ENCODE measurements at places on chromosomes 11 and 22. TPM values are rescaled to one million over a fixed set of nuclear protein-coding genes. Genes with fewer than 3 reads are reported as not detected.

DNA sequence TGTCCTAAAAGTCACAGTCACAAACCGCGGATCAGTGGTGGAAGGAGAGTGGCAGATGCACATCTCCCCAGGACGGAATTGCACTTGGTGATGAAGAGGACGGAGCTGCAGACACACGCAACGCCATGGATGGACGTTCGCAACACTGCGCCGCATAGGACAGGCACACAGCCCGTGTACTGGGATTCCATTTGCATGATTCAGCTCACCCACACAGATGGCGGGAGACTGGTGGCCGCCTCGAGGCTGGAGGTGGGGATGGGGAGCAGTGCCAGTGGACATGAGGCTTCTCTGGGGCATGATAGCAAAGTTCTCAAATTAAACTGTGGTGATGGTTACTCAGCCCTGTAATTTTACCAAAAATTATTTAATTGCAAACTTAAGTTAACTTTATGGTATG lies 37.4 kb downstream of the DUSP8 start:
- no peak for DNase-seq

Gene AIFM3
- total RNA-seq: not detected

Gene STK33
- total RNA-seq: 0.65 TPM

DNA sequence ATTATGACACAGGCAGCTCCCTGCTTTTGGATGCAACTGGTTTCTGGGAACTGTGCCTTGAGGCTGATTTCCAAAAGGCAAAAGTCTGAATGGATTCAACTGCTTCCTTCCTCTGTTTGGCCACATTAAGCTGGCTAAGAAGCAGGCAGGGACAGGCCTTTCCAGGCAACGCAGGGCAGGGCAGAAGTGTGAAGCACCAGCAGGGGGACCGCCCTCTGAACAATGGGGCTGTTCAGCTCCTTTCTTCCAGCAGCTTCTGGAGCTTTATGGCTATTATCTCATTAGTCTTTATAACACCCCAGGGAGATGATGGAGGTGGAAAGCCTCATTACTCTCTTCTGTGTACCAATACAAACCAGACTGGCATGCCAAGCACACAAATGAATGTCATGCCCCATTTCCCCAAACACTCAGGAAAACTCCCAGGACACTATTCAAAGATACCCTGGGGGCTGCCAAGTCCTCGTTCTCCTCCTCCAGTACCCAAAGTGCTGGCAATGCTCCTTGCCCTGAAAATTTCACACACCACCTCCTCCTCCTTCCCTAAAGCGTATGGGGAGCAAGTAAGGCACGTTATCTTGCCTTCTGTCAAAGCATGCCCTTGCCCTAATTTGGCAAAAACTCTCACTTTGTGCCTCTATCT lies 21.3 kb downstream of the MORC2 start:
- peak; percentile 36 for DNase-seq

DNA sequence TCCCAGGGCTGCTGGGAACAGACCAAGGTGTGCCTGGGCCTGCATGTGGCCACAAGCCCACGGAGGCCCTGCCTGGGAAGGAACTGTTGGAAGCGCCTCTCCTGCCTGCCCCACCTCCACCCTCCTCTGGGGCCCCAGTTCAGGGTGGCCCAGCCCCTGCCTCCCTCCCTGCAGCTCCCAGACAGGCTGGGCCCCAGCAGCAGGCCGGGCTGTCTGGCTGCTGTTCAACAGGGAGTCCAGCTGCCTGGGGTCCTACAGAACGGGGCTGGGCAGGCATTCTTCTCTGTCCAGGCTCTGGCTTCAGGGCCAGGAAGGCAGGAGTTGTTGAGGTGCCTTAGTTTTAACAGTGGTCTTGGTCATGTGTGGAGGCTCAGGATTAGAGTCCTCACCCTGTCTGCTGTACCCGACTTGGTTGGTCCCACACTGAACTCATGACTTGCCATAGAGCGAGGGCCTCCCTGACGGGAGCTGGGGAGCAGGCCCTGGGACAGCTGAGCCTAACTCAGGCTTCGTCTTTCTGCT lies 11.8 kb downstream of the PRDM11 start:
- no peak for DNase-seq

GRCh38 chr11:119990309-119991021 lies 147.4 kb downstream of the TRIM29 start:
- DNase-seq: no peak

Gene EP300
- 20.9 TPM for total RNA-seq

DNA sequence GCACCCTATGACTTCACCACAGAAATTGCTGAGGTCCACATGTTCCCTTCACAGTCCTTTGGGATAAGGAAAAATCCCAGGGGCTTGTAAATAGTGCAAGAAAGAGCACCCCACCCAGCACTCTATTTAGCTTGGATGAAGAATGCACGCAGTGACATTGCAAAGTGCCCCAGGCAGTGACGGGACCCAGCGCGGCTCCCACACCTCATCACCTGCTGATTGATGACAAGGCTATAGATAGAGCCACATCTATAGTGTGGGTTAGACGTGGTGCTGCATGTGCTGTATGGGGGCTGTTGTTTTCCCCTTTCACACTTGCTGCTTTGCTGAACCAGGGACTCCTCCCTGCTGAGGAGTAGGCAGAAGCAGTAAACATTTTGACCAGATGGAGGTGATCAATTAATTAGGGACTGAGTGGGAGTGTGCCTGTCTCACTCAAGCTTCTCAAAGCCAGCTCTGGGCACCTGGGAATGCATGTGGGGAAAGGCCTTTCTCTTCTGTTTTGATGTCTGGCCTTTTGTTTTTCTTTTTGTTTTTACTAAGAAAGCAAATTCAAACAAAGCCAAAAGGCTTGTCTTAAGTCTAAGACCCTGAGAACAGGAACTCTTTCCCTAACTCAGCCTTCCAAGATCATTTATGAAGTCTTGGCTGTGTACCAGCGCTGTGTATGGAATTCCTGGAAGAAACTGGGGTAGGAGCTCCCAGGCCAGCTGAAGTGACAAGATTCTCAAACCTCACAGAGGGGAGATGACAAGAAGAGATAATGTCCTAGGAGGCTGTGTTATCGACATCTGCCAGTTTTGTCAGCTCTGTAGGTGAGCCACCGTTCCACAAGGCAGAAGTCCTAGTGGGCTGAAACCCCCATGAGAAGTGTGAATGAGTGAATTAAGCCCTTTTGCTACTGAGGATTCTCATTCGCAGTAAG lies 219.7 kb downstream of the BARX2 start:
- DNase-seq: no peak

DNA sequence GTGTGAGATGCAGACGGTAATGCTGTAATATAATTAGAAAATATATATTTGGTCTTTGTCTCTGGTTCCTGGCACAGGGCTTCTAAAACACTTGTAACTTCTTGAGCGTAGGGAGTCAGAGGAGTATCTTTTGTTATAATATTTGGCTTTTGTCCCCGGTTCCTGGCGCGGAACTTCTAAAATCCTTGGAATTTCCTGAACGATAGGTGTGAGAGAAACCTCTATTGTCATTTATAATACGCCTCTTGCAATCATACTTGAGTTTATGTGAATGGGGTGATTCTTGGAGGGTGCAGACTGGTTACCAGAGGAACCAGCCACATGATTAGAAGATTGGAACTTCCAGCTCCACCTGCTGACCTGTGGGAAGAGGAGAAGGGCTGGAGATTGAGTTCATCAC lies 54.1 kb upstream of the ZBED5 start:
- peak; percentile 35 for DNase-seq

- DNase-seq: no peak
Measured at GRCh38 chr11:72303179-72303578, 59.2 kb upstream of the PHOX2A start.

GRCh38 chr11:108863528-108863927 lies 198.7 kb downstream of the DDX10 start:
- no peak for DNase-seq

Gene PPP1R14B
- 153 TPM for total RNA-seq

DNA sequence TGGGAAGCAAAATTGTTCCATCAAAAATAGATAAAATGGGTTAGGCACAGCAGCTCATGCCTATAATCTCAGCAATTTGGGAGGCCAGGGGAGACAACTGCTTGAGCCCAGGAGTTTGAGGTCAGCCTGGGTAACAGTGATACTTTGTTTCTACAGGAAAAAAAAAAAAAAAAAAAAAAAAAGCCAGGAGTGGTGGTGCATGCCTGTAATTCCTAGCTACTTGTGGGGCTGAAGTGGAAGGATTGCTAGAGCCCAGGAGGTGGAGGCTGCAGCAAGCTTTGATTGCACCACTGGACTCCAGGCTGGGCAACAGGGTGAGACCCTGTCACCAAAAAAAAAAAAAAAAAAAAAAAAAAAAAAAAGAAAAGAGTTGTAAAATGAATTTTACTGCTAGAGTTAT lies 49.6 kb downstream of the KIF18A start:
- DNase-seq: no peak

DNA sequence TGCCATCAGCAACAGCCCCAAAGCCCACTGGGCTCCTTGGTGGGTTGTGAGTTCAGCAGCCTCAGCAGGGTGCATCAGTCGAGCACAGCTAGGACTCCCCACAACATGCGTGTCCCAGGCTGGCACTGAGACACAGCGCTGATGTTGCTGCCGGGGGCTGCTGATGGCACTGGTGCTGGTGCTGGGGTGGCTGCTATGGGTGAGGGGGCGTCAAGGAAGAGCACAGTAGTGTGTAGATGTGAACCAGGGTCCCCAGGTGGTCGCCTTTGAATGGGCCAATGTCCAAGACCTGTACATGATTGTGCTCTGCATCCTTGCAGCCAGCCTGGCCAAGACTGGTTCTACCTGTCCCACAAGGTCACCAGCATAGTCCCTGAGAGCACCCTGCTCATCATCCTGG lies 121.3 kb upstream of the SERPIND1 start:
- DNase-seq: no peak
